ENCODE measurements at places on chromosomes 6 and 20. TPM values are rescaled to one million over a fixed set of nuclear protein-coding genes. Genes with fewer than 3 reads are reported as not detected.

LPA gene
- total RNA-seq = not detected

DNA sequence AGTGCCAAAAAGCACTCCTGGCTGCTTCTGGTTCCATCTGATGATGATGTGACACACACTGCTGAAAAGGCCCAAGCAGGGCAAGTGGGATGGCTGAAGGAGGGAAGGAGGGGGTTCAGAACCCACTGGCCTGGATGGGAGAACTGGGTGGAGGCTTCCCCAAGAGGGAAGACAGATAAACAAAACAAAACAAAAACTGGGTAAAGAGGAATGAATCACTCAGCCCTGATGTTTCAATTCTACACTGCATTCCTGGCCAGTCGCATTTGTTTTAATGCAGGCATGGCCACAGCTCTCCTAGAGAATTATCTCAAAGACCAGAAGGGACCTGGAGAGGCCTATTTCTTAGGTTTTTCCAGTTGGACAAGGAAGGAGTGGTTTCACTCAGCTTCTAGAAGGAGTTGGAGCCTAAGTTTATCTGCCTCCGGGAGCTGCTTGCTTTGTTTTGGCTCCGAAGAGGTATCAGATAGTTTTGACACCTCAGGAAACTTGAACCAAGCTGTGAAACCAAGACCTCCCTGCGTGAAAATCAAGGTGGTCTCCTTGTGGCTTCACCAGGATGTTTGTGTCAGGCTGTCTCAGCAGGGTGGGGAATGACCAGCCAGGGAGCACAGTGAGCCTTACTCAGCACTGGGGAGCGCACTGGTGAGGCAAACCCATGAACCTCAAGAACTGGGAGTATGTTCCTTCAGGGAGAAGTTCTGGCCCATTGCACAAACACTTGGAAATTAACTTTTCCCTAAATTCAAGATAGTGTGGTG is 16.1 kb downstream of the TTPAL start:
- no peak for DNase-seq

GRCh38 chr6:12151433-12151820 is 138.7 kb upstream of the EDN1 start:
- DNase-seq = no peak

- no peak for DNase-seq
Measured at GRCh38 chr20:17542993-17543412, 11.8 kb upstream of the BFSP1 start.

PHF20 gene
- total RNA-seq = 47.8 TPM

SGK2 gene
- total RNA-seq = 0.40 TPM

- DNase-seq = no peak
Measured at GRCh38 chr6:27791182-27791943, 120.8 kb downstream of the OR2B2 start.

GRCh38 chr6:19086480-19086879 is 699.3 kb downstream of the RNF144B start:
- no peak for DNase-seq

CAP2 gene
- total RNA-seq = not detected

DNA sequence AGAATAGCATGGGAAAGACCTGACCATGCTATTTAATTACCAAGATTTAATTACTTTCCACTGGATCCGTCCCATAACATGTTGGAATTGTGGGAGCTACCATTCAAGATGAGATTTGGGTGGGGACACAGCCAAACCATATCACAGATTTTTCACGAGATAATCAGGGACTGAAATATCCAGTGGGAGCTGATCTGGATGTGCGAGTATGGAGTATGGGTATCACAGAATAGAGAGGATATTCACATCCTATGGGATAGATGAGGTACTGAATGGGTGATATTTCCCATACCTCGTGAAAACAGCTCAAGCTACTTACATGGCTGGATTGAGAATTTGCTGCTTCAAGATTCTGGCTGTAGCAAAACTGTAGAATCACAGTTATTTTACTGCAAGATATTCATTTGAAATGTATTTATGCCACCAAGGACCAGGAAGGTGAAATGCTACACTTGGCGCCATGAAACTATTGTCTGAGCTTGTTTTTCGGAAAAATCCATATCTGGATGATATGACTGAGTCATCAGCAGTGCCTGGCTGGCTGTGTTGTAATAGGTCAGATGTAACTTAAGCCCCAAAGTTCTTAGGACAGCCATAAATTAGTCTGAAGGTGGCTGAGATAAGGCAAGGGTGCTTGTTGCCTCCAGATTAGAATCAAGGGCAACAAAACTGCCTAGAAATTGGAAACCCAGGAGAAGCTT is 29.8 kb downstream of the KCNS1 start:
- DNase-seq = no peak

GRCh38 chr6:143629104-143630080 is 48.4 kb upstream of the PHACTR2 start:
- DNase-seq = no peak

C6orf118 gene
- total RNA-seq = not detected

OTOR gene
- not detected for total RNA-seq

- DNase-seq = no peak
Measured at GRCh38 chr20:62412194-62413024, 5.3 kb upstream of the CABLES2 start.

CTCFL gene
- total RNA-seq = not detected

- DNase-seq = no peak
Measured at GRCh38 chr6:134128146-134128545, 75.7 kb upstream of the SLC2A12 start.

- DNase-seq = no peak
Measured at GRCh38 chr20:12414446-12415274, 497.0 kb downstream of the BTBD3 start.

GRCh38 chr6:16414205-16414604 is 175.8 kb downstream of the GMPR start:
- no peak for DNase-seq

DNA sequence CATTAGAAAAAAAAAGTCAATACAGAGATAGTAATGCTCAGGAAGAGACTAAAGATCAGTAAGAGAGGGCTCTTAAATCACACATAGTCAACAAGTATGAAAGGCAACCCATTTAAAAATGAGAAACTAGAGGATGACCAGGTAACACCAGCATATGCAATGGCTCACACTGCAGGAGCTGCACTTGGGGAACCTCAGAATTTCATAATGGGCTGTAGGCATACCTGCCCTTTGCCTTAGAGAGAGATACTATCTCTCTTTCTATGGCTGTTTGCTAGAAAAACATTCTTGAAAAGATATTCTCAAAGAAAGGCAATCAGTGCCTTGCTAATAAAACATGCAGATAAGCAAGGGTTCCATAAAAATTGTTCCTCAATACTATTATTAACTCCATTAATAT is 33.2 kb downstream of the HMGCLL1 start:
- DNase-seq = no peak

RSPH9 gene
- total RNA-seq = not detected

IFNGR1 gene
- total RNA-seq = 18.7 TPM

- no peak for DNase-seq
Measured at GRCh38 chr6:117498159-117498558, 15.7 kb downstream of the DCBLD1 start.

C6orf132 gene
- 0.02 TPM for total RNA-seq

DNA sequence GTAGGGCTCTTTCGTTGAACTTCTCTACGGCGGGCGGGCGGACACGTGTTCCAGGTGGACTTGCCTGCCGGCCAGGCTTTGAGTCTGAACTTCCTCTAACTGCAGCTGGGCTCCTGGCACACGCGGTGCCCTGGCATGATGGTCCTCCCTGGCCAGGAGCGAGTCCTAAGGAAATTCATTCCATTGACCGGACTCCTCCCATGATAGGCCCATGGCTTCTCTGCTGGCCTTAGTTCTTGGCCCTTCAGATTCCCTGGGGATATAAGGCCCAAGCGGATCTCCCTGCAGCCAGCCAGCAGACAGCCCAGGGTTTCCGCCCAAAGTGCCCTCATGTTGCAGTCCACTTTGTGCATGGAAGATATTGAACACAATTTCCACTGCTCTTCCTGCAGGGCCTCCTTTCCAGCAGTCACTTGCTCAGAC is 39.4 kb downstream of the TBC1D7 start:
- no peak for DNase-seq

DNA sequence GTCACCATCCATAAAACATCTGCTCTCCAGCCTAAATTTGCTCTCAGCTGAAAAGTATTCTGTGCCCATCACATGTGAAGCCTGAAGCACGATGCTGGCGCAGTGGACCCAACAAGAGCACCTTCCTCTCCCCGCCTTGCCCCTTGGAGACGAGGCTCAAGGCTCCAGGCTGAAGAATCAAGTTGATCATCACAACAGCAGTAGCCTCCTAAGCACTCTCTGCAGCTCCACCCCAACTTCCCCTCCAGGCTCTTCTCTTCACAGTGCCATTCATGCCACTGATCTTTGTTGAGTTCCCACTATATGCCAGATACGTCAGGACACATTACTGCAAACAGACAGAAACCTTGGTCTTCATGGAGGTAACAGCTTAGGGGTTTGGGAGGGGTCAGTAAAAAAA is 41.6 kb upstream of the ZNF217 start:
- DNase-seq = no peak

DNA sequence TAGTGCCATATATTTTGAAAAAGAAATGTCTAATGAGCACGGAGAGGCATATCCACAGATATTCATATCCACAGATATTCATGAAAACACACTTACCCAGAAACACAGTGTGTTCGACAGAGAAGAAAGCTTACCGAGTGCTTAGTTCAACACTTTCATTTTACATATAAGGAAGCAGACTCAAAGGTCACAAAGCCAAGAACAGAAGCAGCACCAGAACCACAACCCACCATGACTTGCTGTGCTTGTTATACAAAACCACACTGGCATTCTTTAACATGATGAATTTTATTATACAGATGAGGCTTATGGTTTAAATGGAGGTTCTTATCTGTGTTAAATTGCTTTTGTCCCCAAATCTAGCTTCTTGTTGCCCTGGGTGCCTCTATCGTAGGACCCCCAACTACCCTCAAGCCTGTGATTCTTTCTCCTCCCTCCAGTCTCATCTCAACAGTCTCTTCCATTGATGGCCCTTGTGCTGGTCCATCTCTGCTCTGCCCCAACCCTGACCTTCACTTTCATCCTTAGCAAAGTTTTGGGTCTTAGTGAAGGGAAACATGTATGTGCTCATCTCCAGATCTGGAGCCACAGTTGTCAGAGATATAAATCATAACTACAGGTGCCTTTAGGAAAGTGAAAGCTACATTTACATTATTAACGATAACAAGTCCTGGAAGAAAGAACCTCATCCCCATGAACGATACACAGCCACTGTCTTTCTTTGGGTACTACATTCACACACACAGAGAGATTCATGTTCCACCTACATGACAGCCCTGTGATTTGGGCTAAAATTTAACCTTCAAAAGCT is 40.0 kb downstream of the SF3B5 start:
- peak; percentile 72 for DNase-seq

- DNase-seq = no peak
Measured at GRCh38 chr20:58838174-58838573, 12.5 kb downstream of the GNAS-AS1 start.

GRCh38 chr6:114611696-114612095 is 268.9 kb upstream of the HS3ST5 start:
- no peak for DNase-seq
